ENCODE measurements at places on chromosomes 2 and 18.

DNA sequence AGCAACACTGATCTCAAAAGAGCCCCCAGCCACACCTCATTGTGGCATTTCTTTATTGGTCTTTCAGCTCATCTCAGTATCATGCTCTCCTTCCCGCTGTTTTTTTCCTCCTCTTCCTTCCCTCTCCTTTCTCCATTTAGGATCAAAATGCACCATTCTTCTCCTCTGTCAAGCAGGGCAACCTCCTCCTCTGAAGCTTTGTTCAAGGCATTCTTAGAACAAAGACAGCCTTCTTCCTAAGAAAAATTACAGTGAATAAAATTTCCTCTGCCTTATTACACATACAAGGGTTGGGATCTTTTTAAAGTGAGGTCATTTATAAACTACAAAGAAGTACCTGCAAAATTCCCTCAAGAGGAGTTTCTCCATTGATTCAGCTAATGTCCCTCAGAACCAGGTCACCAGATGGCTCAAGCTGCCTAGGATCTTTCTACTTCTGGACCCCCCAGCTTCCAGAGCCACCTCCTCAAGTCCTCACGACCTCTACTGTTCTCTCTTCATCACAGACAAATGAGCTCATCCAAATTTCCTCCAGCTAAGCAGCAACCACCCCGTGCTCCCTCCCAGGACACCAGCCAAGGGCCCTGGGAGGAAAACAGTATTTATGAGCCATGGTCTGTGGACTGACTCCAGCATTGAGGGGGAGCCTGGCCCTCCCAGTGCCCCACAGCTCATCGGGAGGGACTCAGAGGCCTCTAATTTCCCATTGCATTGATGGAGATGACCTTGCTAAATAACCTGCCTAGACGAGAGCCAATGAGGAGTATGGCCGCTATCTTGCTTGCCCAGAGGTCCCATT lies 18.0 kb downstream of the SFXN5 start:
- no peaks in the 10 kb centered on the region for H3K27me3 ChIP-seq
- H3K27ac ChIP-seq = no peak overlapping the region
- H3K4me1 ChIP-seq = no peaks in the 10 kb centered on the region
- no peak overlapping the region for H3K4me3 ChIP-seq

GRCh38 chr18:3233433-3234168 lies 13.8 kb upstream of the MYOM1 start:
- H3K36me3 ChIP-seq = no peaks in the 10 kb centered on the region
- H3K4me1 ChIP-seq = no peaks in the 10 kb centered on the region
- H3K27me3 ChIP-seq = no peaks in the 10 kb centered on the region
- DNase-seq = no peak
- no peak overlapping the region for H3K4me3 ChIP-seq

- H3K27me3 ChIP-seq = no peaks in the 10 kb centered on the region
- no peak for DNase-seq
- no peaks in the 10 kb centered on the region for H3K4me1 ChIP-seq
- no peak overlapping the region for H3K27ac ChIP-seq
Measured at GRCh38 chr2:213288913-213289700, 4.8 kb downstream of the SPAG16 start.

- DNase-seq = peak; percentile 81
- no peaks in the 10 kb centered on the region for H3K27me3 ChIP-seq
Measured at GRCh38 chr2:120735746-120736170, at the start of gene GLI2. Gene GLI2, plus strand, starts transcription at chr2:120735868. Its CDS starts 61,453 bp downstream, at chr2:120797321.

GRCh38 chr18:68724021-68724420 lies 9.1 kb upstream of the TMX3 start:
- H3K4me1 ChIP-seq = no peaks in the 10 kb centered on the region
- no peaks in the 10 kb centered on the region for H3K36me3 ChIP-seq
- H3K27me3 ChIP-seq = no peaks in the 10 kb centered on the region
- no peak overlapping the region for H3K4me3 ChIP-seq
- DNase-seq = no peak

DNA sequence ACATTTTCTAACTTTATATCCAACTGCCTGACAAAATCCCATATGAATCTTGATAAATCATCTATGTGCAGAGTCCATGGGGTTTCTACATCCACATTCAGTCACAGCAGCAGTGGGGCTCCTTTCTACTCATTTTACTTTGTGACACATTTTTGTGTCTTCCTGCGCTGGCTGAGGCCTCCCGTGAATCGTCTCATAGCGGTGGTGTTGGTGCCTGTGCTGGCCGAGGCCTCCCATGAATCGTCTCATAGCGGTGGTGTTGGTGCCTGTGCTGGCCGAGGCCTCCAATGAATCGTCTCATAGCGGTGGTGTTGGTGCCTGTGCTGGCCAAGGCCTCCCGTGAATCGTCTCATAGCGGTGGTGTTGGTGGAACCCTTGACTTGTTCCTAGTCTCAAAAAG lies 17.0 kb downstream of the SNED1 start:
- H3K27ac ChIP-seq = no peak overlapping the region
- no peaks in the 10 kb centered on the region for H3K36me3 ChIP-seq
- no peak for DNase-seq
- no peaks in the 10 kb centered on the region for H3K27me3 ChIP-seq
- no peaks in the 10 kb centered on the region for H3K4me1 ChIP-seq
- H3K4me3 ChIP-seq = no peak overlapping the region

DNA sequence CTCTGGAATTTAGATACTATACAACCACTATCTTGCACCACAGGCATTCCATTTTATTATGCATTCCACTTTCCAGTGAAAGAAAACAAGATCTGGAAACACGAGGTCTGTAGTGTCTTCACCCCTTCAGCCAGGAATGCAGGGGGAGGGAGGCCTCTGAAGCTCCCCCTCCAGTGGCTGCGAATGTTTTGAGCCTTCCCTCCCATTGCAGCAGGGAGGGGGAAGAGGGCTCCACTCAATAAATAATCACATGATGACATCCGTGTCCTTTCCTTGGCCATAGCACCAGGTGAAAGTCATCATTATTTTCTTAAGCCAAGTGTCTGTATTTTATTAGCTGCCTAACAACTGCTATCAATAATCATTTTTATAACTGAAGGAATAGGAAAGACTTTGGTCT lies 38.6 kb downstream of the ALPK2 start:
- no peaks in the 10 kb centered on the region for H3K36me3 ChIP-seq
- H3K27ac ChIP-seq = peak overlapping the region; percentile 60
- H3K4me3 ChIP-seq = no peak overlapping the region
- no peaks in the 10 kb centered on the region for H3K4me1 ChIP-seq
- H3K27me3 ChIP-seq = no peaks in the 10 kb centered on the region

DNA sequence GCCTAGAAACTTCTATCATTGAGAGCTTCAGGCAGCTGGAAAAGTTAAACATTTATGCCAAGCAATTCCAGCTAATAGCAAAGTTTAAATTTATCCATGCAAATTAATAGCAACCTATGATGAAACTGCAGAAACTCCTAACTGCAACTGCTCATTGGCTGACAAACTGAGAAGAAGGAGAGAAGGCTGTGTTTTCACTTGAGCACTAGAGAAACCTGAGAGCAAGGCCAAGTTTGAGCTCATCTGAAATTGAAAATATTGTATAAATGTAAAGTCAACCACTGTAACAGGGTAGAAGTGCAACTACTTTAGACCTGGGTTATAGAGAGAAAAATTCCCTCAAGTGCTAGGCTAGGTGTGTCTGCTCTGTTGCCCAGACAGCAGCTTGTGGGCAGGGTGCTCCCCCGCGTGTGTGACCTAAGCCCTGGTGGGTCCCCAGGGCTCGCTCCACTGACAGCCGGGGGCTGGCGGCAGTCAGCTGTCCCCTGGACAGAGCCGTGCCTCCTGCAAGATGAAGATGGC lies 50.2 kb downstream of the CABYR start:
- no peaks in the 10 kb centered on the region for H3K36me3 ChIP-seq
- H3K4me1 ChIP-seq = no peaks in the 10 kb centered on the region
- DNase-seq = no peak
- H3K27me3 ChIP-seq = no peaks in the 10 kb centered on the region

DNA sequence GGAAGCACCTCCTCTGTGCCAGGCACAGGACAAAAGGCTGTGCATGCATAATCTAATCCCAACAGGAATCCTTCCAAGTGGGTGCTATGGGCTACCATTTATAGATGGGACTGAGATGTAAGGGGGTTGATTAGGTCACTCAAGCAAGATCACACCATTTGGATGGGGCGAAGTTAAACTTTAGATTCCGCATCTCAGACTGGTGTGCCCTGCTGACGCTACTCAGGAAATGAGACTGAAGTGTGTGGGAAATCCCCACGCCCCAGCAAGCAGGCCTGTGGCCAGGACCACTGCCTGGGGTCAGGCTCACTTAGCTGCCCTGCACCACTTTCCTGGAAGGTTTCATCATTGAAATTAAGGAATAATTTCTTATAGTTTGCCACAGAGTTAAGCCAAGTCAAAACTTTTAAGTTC lies 70.5 kb upstream of the PPP1CB start:
- no peaks in the 10 kb centered on the region for H3K27me3 ChIP-seq
- H3K4me3 ChIP-seq = no peak overlapping the region
- no peaks in the 10 kb centered on the region for H3K36me3 ChIP-seq

GRCh38 chr2:25806941-25807340 lies 71.3 kb downstream of the ASXL2 start:
- H3K27ac ChIP-seq = no peak overlapping the region
- DNase-seq = no peak
- no peak overlapping the region for H3K4me3 ChIP-seq
- H3K4me1 ChIP-seq = no peaks in the 10 kb centered on the region
- no peaks in the 10 kb centered on the region for H3K27me3 ChIP-seq

GRCh38 chr2:98807221-98807620 lies 76.3 kb upstream of the MGAT4A start:
- H3K4me1 ChIP-seq = no peaks in the 10 kb centered on the region
- H3K27ac ChIP-seq = no peak overlapping the region
- DNase-seq = no peak
- no peak overlapping the region for H3K4me3 ChIP-seq
- H3K36me3 ChIP-seq = no peaks in the 10 kb centered on the region

- no peaks in the 10 kb centered on the region for H3K4me1 ChIP-seq
- no peaks in the 10 kb centered on the region for H3K27me3 ChIP-seq
- no peaks in the 10 kb centered on the region for H3K36me3 ChIP-seq
- no peak overlapping the region for H3K27ac ChIP-seq
- DNase-seq = no peak
Measured at GRCh38 chr2:113985554-113986397, 95.9 kb downstream of the ACTR3 start.

GRCh38 chr2:121902171-121902591 lies 146.7 kb downstream of the TSN start:
- no peak for DNase-seq
- no peaks in the 10 kb centered on the region for H3K36me3 ChIP-seq
- no peak overlapping the region for H3K4me3 ChIP-seq
- no peaks in the 10 kb centered on the region for H3K27me3 ChIP-seq
- H3K4me1 ChIP-seq = no peaks in the 10 kb centered on the region

DNA sequence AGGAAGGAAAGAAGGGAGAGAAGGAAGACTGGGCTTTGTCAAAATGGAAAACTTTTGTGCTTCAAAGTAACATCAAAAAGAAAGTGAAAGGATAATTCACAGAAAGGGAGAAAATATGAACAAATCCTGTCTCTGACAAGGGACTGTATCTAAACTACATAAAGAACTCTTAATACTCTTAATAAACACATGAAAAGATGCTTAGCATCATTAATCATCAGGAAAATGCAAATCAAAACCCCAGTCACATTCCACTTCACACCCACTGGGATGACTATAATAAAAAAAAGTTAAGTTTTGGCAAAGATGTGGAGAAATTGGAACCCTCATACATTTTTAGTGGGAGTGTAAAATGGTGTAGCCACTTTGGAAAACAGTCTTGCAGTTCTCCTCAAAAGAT lies 11.8 kb upstream of the ZFP36L2 start:
- H3K4me1 ChIP-seq = no peaks in the 10 kb centered on the region
- peak overlapping the region; percentile 77 for H3K27ac ChIP-seq
- no peaks in the 10 kb centered on the region for H3K36me3 ChIP-seq
- DNase-seq = no peak

GRCh38 chr2:73952499-73953446 lies 26.1 kb downstream of the DGUOK start:
- no peak for DNase-seq
- H3K27me3 ChIP-seq = no peaks in the 10 kb centered on the region
- H3K36me3 ChIP-seq = no peaks in the 10 kb centered on the region
- H3K4me1 ChIP-seq = no peaks in the 10 kb centered on the region

GRCh38 chr18:23743733-23744333 lies 54.6 kb downstream of the LAMA3 start:
- H3K36me3 ChIP-seq = no peaks in the 10 kb centered on the region
- no peak for DNase-seq
- H3K4me3 ChIP-seq = no peak overlapping the region
- no peak overlapping the region for H3K27ac ChIP-seq

DNA sequence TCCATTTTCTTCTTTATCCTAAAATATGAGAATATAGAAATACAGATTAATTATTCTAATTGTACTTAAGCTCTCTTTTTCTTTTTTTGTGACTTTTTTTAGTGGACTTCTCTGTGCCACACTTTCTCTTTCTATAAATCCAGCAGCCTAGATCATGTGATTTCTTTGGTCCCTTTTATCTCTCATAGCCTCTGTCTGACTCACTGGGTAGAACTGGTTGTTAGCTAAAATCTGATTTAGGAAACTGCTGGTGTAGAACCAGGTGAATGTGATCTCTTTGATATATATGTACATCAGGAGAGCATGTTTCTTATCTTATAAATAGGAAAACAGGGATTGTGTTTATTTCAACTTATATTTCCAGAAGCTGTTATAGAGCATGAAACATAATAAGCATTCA lies 54.9 kb downstream of the VRK2 start:
- no peak for DNase-seq
- no peaks in the 10 kb centered on the region for H3K4me1 ChIP-seq
- no peaks in the 10 kb centered on the region for H3K36me3 ChIP-seq
- H3K4me3 ChIP-seq = no peak overlapping the region
- no peaks in the 10 kb centered on the region for H3K27me3 ChIP-seq
- H3K27ac ChIP-seq = no peak overlapping the region

GRCh38 chr2:156333951-156334495 lies 1.5 kb upstream of the NR4A2 start:
- H3K27me3 ChIP-seq = no peaks in the 10 kb centered on the region
- peak overlapping the region; percentile 79 for H3K4me3 ChIP-seq
- peak; percentile 70 for DNase-seq
- no peaks in the 10 kb centered on the region for H3K4me1 ChIP-seq
- H3K36me3 ChIP-seq = no peaks in the 10 kb centered on the region

- no peak overlapping the region for H3K27ac ChIP-seq
- no peaks in the 10 kb centered on the region for H3K4me1 ChIP-seq
- no peak overlapping the region for H3K4me3 ChIP-seq
- no peaks in the 10 kb centered on the region for H3K27me3 ChIP-seq
- DNase-seq = no peak
Measured at GRCh38 chr2:11680901-11681721, 11.1 kb upstream of the NTSR2 start.

DNA sequence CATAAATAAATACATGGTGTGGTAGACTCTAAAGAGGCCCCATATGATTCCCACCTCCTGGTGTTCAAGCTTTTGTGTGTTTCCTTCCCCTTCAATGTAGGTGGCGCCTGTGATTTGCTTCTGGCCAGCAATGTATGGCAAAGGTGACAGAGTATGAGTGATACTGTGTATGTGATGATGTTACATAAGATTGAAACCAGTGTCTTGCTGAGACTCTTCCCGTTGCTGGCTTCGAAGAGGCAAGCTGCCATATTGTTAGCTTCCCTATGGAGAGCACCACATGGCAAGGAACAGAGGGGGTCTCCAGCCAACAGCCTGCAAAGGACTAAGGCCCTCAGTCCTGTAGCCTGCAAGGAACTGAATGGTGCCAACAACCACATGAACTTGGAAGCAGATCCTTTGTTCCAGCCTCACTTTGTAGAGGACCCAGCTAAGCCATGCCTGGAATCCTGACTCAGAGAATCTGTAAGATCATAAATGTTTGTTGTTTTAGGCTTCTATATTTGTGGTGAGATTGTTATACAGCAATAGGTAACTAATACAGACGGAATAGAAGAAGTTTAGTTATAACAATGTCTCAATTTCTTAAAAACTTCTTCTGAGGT lies 1.7 kb upstream of the SMAD4 start:
- no peaks in the 10 kb centered on the region for H3K27me3 ChIP-seq
- no peak for DNase-seq
- no peaks in the 10 kb centered on the region for H3K36me3 ChIP-seq
- H3K27ac ChIP-seq = no peak overlapping the region
- H3K4me1 ChIP-seq = peaks cover 6% of the 10 kb centered on the region
